ENCODE measurements at places on chromosomes 4 and X.

DNA sequence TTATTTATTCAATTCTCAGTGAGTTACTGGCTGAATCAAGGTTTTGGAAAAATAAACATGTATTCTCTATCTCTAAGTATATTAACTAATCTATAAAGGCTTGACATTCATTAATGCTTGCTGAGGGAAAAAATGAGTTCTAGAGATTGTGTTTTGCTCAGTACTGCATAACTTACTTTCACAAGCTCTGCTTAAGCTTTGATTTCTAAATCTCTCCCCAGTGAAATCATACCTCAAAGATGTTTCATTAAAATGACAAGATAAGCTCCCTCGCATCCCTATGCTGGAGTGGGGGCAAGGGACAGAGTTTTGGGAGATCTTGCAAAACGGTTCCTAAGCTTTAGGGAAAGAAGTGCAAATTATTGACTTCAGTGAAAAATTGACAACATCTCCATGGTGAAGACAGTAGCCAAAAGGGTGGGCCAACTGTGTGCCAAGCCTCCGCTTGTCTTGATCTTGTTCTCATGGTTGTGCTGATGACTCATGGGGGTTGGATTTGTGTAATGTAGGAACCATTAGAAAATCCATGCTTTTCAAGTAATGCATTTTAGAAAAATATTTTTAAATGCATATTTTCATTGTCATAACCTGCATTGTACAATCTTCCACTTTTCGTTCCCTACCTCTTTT is 521.4 kb downstream of the RPA4 start:
- DNase-seq = no peak

DNA sequence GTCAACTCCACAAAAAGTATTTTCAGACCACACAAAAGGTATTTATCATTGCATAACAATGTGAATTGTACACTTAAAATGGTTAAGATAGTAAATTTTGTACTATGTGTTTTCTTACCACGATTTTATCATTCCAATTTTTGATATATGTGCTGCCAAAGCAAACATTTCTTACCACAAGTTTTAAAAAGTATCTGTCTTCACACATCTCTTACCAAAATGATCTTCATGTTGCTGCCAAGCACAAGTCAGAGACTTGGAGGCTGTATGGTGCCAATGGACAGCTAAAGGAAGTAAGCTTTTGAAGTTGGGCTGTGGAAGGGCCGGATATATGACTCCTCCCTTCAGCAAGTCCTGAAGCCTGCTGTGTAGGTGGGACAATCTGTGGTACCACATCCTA is 67.9 kb downstream of the TMLHE start:
- DNase-seq = no peak

GRCh38 chr4:38695809-38696208 is 31.8 kb downstream of the KLF3 start:
- no peak for DNase-seq

GRCh38 chr4:89788206-89789072 is 48.5 kb downstream of the SNCA start:
- DNase-seq = no peak

DNA sequence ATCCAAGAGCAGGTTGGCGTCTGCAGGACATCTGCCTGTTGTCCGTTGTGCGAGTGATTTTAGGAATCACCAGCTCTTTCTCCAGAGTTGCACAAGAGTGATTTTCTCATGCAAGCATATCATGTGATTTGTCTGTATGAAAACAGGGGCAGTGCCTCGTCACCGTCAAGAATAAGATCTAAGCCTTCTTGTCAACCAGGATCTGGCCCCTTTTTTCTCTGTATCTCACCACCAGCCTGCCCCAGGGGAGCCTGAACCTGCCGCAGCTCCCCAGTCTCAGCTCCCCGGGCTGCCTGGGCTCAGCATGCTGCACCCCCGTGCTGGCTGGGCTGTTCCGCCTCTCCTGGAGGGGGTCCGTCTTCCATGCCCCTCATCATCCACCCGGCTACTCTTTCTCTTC is 90.5 kb downstream of the STOX2 start:
- DNase-seq = no peak

GRCh38 chr4:121541696-121542095 is 155.1 kb downstream of the ANXA5 start:
- DNase-seq = no peak

GRCh38 chr4:42750856-42751255 is 94.0 kb upstream of the ATP8A1 start:
- DNase-seq = no peak

DNA sequence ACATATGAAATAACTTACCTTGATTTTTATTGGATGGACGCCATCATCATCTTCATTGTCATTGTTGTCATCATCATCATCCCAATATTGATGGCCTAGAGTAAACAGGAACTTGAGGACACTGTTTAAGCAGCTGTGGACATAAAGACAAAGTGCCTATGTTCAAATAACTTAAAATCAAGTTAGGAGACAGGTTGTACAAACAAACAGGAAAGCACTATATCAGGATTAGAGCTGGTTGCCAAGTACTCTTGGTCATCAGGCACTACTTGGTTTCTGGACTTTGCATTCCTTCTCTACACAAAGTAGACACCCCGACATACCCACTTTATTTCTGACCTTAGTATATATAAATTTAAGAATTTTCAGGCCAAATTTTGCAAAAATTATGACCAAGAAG is 608.6 kb downstream of the KLHL13 start:
- DNase-seq = no peak

GRCh38 chrX:11435568-11435967 is 142.4 kb downstream of the AMELX start:
- DNase-seq = no peak

GRCh38 chrX:41336447-41336846 is 2.5 kb downstream of the DDX3X start:
- DNase-seq = no peak

DNA sequence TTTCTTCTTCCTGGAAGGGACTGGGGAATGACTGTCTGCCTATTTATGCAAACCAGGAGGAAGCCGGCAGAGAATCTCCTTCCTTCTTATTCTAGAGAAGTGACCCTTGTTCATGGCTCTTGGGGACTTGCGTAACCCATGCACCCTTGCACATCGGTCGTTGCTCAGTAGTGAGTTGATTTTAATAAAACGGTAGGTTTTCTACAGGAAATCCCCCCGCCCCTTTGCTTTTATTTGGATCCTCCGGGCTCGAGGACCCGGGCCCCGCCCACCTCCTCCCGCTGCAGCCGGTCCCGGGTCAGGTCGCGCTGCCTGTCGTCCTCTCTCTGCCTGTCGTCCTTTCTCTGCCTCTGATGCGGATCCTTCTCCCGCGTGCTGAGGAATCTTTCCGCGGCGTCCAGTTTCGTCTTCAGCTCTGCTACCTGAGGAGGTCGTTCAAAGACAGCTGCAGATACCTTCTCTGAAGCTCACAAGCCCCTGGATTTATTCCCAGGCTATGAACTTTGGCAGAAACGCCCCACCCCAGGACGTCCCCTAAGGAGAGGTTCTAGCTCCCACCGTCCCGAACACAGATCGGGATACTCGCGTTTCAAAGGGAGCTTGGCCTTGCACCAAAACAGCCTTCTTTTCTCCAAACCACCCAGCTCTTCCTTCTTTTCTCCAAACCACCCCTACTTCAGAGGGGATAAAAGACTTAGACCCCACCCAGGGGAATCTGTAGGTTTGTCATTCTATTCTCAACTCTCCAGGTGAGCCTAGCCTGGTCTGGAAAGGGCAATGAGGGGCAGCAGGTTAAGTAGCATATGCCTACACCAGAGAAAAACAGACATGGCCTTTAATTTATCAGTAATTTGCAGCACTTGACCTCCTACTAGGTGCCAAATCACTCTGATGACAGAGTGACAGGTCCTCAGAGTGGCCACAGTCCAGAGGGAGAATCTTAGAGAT is 7.0 kb downstream of the TNIP3 start:
- DNase-seq = no peak

DNA sequence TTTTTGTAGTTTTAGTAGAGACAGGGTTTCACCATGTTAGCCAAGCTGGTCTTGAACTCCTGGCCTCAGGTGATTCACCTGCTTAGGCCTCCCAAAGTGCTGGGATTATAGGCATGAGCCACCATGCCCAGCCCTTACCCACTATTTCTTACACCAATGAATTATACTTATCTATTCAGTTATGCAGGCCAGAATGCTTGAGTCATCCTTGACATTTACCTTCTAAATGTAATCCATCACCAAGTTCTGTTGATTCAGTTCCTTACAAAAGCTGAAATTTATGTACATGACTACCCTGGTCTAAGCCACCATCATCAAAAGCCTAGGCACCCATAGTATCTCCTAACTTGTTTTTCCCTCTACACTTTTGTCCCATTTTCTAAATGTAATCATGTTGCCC is 585.7 kb downstream of the IL15 start:
- no peak for DNase-seq

GRCh38 chr4:37095925-37096324 is 148.6 kb upstream of the NWD2 start:
- DNase-seq = no peak

- no peak for DNase-seq
Observed at GRCh38 chr4:39716356-39716755, 18.4 kb downstream of the UBE2K start.

- DNase-seq = no peak
Observed at GRCh38 chr4:156146571-156146970, 192.9 kb upstream of the CTSO start.

DNA sequence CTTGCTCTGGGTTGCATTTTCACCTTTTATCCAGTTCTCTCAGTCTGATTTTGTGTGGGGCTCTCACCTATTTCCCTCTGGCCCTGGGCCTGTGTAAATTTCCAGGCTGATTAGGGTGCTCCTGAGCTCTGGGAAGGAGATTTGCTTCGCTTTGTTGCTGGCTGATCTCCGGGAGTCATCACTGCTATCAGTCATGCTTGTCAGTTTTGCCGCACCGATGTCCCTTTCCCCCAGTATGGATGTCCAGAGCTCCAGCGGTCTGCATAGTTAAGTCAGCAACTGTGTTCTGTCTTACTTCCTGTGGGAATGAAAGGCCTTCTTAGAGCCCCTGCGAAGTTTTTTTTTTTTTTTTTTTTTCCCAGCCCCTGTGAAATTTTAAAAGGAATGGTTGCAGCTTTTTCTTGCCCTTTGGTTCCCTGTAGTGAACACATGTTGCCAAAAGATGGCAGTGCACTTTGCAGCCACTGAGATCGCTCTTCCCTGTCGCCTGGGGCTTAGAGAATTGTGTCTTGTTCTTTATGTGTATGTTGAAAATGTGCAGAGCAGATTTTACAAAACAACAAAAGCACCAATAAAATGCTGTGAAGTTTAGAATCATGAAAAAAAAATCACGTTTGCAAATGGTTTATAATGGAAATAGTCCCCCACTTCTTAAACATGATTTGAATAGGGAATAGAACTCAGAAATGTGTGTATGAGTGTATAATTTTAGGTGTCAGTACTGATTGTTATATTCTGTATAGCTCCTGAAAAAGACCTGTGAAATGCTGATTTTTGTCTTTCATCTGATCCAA is 109.1 kb upstream of the SLC4A4 start:
- no peak for DNase-seq

DNA sequence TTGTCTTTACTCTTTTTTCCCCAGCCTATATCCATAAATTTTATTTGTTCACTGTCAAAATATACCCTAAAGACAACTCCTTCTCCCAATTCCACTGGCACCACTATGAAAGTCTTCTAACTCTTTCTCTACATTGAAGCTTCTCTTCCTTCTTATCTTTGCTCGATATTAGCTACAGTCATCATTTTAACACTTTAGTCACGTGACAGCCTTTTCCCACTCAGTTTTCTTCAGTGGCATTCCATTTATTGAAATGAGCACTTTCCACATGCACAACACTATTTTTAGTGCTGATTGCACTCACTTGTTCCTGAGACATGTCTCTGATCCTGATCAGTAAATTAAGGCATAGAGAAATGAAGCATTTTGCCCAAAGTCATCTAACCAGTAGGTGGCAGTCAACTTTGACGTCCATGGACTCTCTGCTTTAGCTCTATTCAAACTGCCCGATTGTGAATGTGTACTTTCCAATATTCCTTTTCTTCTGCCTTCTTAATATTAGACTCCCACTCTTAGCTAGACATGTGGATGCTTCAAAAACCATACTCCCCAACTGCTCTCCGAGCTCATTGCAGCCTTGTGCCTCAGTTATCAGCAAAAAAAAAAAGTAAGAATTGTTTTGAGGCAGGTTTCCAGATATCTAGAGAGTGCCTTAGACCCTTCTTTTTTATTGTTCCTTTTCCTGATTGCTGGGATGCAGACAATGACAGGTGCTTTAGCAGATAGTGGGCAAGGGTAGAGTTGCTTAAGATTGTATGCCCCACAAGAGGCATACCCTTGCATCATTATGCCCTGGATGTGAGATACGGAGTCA is 394.4 kb upstream of the ADGRL3 start:
- DNase-seq = no peak

DNA sequence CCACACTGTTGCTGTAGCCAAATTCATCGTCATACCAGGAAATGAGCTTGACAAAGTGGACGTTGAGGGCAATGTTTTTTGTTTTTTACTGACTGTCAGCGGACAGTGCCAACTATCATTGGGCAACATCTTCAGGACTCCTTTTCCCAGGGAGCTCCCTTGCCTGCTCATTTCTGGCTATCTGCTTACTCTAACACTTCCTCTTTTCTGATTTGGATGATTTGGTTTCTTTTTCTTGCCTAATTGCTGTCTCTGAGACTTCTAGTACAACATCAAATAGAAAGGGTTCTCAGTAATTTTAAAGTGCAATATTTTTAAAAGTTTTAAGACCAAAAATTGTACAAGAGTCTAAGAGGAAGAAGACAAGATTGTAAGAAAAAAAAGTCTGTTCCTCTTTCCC is 92.0 kb upstream of the KLHL4 start:
- no peak for DNase-seq

DNA sequence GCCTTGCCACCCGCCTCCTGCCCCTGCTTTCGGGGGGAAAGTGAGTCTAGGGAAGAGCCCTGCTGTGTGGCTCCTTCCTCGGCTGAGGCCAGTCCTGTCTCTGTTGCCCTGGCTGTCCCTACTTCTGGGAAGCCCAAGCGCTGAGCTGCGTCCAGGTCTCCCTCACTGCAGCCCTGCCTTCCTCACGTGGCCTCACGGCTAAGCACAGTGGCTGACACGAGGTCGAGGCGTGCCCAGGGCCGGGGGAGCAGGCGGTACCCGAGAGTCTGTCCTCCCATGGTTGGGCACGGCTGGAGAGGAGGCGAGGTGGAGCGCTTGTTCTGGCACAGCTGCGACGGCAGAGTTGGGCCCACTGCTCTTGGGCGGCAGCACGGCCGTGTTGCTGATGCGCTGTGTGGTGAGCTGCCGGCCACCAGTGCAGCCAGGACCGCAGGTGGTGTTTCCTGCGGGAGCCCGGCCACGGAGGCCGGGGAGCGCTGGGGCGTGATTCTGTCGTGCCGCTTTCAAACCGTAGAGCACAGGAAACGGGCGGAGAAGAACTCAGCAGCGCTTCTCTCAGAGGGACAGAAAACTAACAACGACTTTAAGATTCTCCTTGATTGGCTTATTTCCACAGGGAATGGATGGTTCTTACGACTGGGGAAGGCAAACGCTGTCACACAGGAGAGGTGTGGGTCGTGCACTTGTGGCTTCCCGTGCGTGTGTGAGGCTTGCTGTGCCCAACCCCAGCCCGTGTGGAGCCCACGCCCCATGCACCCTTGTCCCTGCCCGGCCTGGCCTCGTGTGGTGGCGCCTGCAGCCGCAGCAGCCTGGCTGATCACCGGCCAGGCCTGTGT is 21.3 kb downstream of the MAEA start:
- no peak for DNase-seq

GRCh38 chrX:153513265-153513664 is 4.2 kb upstream of the ATP2B3 start:
- DNase-seq = no peak

Data from activated T-cell treated with anti-CD3 and anti-CD28 coated beads for 1 hour (primary cell).